GM06990 (cell line): ENCODE measurements at places on chromosomes 7 and 10.

- no peak for DNase-seq
Measured at GRCh38 chr10:43867667-43868565, 219.2 kb upstream of the ZNF32 start.

DNA sequence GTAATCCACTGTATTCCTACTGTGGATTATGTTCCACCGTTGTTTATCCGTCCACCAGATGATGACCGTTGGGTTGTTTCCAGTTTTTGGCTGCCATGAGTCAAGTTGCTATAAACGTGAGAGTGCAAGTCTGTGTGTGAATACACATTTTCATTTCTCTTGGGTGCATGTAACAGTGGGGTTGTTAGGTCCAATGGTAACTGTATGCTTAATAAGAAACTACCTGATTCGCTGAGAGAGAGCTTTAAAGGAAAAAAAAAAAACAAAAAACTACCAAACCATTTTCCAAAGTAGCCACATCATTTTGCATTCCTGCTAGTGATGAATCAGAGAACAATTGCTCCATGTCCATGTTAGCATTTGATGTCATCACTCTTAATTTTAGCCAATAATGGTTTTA is 15.9 kb downstream of the UBN2 start:
- DNase-seq = no peak

GRCh38 chr7:102914585-102914984 is 1.8 kb downstream of the LRRC17 start:
- no peak for DNase-seq

DNA sequence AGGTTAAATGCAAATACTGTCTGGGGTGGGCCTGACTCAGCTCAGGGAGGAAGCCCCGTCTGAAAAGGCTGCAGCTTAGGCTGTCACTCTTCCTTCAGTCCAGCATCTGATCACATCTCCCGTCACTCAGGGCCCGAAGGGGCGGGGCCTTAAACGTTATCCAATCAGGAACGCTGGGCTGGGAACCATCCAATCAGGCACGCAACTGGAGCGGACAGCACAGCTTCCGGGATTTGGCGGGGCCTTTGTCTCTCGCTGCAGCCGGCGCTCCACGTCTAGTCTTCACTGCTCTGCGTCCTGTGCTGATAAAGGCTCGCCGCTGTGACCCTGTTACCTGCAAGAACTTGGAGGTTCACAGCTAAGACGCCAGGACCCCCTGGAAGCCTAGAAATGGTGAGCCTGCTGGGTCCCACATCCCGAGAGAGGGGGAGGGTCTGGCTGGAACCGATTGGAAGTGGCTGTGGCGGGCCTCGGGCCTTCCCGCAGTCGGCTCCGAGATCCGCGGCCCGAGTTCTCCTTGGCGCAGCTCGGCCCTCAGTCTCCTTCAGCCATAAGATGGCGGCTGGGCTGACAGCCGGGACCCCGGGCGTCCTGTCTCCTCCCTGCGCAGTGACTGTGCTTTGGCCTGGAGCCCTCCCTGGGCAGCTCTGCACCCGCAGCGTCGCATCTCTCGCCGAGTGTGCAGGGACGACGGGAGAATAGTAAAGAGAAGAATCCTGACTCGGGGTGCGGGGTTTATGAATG is at the start of gene ZNF92:
TSS of gene ZNF92 (plus strand) at position 248 of the 744 bp plus-strand sequence. CDS start at position 391, 143 bp downstream.
- peak; percentile 91 for DNase-seq

DNA sequence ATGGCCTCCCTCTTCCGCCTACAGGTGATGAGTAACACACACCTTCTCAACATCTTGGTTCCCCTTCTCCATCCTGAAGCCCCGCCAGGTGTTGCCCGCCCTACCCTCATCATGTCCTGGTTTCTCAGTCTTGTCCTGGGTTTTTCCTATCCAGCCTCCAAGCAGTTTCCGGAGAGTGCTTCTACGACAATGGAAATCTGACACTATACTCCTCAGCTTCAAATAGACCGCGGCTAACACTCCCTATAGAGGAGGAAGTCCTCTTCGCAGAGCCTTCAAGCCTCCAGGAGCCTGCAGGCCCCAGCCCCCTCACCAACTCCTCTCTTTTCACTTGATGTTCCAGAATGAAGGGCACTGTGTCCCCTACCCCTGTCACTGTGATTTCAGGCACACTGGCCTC is 147.4 kb downstream of the PRPF18 start:
- no peak for DNase-seq

DNA sequence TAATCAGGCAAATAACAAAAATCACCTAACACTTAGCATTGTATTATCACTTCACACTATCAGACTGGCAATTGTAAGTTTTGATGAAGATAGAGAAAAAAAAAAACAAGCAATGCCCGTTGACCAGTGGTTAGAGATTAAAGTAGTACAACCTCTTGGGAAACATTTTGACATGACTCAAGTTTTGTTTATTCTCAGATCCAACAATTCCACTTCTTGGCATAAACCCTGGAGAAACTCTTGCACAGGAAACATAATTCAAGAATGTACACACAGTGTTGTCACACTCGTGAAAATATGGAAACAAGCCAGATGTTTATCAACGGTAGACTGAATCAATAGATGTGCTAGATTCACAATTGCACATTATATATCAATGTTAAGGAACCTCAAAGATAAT is 37.2 kb downstream of the FRMD4A start:
- DNase-seq = no peak

- DNase-seq = no peak
Measured at GRCh38 chr10:106147021-106147420, 1017.5 kb downstream of the SORCS1 start.

- no peak for DNase-seq
Measured at GRCh38 chr7:157928808-157929425, 592.1 kb downstream of the DNAJB6 start.

DNA sequence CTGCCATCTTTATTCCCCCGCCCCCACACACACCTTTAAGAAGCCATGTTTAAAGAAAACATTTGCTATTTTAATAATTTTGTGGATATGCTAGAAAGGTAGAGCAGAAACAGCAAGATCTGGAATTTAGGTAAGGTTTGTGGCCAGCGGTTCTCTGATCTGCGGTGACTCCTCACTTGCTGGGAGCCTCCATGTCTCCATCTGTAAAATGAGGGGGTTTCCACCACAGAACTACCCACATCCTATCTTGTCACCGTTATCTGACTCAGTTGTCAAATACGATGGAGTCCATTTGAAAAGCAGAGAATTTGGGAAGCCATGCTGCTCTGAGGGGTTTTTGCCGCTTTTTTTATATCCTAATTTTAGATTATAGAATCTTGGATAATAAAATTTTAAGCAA is 23.3 kb downstream of the MACC1 start:
- no peak for DNase-seq

GRCh38 chr10:77550378-77550777 is 87.2 kb downstream of the KCNMA1 start:
- DNase-seq = no peak

- no peak for DNase-seq
Measured at GRCh38 chr10:44809647-44810046, 101.5 kb upstream of the TMEM72 start.

DNA sequence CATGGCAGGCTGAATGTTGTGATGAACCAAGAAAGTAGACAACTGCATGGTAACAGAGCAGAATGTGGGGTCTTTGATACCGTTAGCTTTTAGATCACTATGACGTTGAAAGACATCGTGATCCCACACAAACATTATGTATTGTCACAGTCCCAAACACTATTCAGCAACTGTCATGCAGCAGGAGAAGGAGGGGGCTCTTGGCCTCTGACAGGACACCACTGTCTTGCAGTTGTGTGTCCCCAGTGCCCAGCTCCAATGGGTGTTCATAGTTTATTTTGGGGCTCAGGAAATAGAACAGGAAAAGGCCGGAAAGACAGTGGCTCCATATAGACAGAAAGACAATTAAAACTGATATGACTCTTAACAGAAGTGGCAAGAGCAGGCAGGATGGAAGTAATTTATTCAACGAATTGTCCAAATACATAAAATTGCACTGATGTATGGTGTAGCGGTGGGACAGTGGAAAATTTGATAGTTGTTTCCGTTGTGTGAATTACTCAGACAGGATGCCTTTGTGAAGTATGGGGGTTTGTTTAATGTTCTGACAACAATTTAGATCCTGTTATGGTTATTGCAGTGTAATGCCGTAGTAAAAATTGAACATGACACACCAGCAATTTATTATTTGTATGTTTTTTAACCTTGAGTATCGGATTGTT is 292.0 kb downstream of the LRMDA start:
- no peak for DNase-seq

GRCh38 chr10:83083831-83084230 is 1055.5 kb upstream of the GHITM start:
- DNase-seq = no peak

DNA sequence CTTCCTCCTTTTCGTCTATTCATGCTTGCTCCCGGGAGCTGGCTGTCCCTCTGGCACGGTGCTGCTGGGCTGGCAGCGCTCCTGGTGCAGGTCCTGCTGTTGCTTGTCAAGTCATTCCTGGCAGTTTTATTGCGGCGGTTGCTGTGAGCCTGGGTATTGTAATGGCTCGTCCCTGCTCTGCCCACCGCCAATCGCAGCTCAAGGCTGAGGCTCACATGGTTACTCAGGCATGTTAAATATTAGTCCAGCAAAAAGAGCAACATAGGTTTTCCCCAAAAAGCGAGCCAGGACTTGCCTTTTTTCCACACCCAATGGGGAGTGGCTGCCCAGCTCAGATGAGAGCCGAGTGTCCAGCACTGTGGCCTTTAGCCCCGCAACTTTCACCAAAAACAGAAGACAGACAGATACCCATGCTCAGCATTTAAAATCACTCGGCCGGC is 492.9 kb upstream of the FOXK1 start:
- DNase-seq = no peak

DNA sequence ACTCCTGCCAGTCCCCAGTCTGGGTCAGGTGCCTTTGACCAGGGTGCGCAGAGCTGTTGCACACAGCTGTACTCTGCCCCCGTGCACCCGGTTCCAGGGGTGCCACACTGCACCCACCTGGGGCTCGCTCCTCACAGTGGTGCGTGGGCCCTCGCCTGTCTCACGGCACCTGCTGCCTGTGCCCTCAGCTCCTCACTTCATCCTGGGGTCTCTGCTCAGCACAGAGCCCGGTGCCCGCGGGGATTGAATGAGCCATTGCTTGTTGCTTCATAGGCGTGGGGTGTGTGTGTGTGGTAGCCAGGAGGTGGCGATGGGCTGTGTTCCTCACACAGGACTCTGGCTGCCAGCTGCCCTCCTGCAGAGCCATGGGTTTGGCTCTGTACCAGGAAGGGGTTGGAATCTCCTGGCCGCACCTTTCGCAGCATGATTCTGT is 18.5 kb downstream of the EIF3B start:
- no peak for DNase-seq
